Right atrium auricular region (tissue), 2 donors: ENCODE measurements at places on chromosomes 3 and 15. TPM values are rescaled to one million over a fixed set of nuclear protein-coding genes. Genes with fewer than 3 reads are reported as not detected.

- no peak for DNase-seq
Measured at GRCh38 chr15:88426304-88426703, 40.9 kb downstream of the MRPL46 start.

DNA sequence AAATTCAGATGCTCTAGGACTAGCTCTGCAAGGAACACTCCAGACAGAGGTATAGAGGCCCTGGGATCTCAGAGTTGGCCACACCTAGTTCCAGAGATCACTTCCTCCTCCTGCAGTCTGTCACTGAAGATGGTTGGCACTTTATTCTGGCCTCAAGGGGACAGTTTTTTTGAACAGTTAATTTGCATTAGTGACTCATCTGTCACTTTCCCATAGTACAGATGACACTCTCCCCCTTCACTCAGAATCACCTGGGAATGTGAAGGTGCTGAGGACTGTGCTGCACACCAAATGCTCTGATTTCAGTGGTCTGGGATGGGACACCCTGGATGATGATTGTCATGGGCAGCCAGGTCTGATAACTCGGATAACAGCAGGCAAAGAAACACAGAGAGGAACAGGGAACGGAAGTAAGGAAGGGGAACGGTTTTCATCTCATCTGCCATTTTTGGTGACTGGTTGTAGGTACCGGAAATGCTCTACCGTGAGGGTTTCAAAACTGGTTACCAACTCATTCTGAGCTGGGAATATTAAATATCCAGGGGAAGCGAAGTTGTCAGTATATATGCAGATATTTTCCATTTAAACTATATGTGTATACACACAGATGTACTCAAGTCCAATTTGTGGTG lies 232.5 kb upstream of the ST8SIA2 start:
- no peak for DNase-seq

DNA sequence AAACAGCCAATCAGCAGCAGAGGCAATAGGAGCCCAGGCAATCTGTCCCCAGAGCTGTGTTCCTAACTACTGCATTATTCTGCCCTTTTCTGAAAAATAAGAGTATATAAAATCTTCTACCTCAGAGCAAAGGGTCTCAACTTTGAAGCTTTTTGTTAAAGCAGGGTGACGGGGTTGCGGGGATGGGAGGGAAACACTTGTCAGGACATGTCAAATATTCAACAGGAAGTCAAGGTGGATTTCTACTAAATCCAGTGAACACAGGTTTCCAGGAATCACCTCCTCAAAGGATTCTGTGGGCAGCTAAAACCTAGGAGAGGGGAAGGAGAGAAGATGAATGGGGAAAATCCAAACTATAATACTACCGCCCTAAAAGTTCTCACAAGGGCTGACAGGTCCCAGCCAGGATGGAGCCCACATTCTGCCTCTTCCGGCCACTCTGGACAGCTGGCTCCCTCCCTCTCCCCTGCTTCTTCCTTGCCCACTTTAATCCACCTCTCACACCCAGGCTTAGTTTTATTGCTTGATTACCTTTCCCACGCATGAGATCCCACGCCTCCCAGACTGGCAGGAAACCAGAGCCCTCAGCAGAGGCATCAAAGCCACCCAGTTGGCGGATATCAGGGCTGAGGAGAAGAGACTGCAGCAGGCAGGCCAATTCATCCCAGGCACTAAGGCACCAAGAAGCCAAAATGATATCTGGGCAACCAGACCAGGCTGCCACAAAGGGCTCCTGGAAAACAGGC lies 77.2 kb downstream of the OSBPL10 start:
- DNase-seq, result no peak

GRCh38 chr3:123672429-123673146 lies 87.7 kb upstream of the HACD2 start:
- no peak for DNase-seq

GHRL gene
- total RNA-seq, result not detected

ERICH6 gene
- total RNA-seq, result not detected

GRCh38 chr3:20873235-20873634 lies 687.2 kb upstream of the SGO1 start:
- DNase-seq, result no peak

DNA sequence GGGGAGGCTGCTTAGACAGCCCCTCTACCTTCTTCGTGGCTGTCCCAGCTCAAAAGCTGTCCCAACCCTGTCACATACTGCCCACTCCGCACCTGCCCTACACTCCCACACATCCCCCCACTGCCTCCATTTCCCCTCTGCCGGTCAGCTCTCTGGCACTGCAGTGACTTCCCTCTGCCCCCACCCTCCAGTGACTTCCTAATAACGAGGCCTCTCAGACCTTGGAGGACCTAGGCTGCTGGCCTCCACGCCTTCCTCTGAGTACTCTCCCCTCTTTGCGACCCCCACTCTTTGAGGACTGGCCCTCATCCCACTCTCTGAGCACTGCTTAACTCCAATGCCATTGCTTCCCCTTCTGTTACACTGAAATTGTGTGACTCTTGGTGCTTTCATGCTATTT lies 45.3 kb downstream of the KY start:
- DNase-seq, result no peak

DNA sequence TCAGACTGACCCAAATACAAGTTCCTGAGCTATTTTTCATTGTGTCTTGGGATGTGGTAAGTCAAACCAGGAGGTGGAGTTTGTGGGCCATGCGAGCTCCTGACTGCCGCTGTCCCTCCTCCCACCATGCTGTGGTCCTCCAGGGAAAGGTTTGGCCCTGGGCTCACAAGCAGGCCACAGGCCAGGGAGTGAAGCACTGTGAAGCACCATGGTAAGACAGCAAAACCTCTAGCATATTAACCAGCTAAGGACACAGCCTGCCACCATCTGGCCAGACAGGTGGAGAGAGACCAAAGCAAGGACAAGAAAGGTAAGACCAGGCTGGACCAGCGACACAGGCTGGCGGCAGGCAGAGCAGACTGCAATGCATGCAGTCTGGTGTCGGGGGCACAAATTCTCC lies 15.3 kb downstream of the RAB43 start:
- DNase-seq, result no peak

SLCO2A1 gene
- total RNA-seq, result 15.1 TPM

- no peak for DNase-seq
Measured at GRCh38 chr3:59810606-59811005, 760.8 kb upstream of the CFAP20DC start.

DNA sequence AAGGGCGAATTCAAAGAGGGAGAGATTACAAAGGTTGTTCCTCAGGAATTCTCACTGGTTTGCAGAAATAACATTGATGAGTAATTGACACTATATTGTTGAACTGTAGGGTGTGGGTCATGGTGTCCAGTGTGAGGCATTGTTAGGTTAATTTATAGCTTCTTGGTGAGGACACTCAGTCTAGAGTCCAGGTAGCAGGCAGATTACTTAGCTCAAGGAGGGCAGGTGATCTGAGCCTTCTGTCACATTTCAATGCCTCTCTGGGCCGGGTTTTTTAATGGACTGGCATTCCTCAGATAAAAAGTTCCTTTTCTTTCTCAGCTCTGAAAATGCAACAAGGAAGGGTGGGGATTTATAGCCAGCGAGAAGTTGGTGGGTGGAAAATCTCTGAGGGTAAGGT lies 194.2 kb upstream of the PROK2 start:
- no peak for DNase-seq

GRCh38 chr3:69105320-69105719 lies 17.1 kb downstream of the LMOD3 start:
- DNase-seq, result no peak

ALDH1L1 gene
- total RNA-seq, result 24.0 TPM

DNA sequence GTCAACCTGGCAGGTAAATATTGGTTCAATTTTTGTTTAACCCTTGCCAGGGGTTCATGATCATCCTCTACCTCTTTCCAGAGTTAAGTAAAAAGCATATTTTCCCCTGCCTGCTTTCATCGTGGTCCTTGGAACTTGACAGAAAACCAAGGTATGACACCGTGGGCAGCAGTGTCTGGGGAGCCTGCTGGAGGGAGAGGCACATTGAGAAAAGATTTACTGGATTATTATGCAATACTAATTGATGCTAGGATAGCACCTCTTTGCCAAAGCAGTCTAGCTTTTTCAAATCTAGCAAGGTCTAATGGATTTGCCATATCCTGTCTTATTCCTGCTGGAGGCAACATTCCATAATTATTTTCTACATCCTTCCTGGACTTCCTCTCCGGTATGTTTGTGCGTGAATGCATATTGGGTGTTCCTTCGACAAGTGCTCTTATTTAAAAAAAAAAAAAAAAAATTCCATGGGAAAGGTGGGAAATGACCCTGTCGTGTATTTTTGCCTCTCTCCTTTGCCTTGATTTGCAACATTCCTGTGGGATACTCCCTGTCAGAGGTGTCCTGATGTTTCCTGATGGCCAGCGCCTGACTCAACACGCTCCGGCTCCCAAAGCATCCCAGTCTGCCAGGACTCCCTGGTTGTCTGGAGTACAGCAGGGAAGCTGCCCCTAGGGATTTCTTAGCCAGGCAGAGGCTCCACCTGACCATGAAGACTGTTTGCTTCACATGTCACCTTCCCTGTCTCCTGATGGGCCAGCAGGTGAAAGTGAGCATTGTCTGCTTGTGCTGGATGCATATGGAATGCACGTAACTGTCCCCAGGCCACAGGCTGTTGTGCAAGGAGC lies 6.3 kb downstream of the BHLHE40 start:
- DNase-seq, result no peak

GRCh38 chr3:123291404-123291803 lies 89.7 kb downstream of the SEC22A start:
- DNase-seq, result no peak

DNA sequence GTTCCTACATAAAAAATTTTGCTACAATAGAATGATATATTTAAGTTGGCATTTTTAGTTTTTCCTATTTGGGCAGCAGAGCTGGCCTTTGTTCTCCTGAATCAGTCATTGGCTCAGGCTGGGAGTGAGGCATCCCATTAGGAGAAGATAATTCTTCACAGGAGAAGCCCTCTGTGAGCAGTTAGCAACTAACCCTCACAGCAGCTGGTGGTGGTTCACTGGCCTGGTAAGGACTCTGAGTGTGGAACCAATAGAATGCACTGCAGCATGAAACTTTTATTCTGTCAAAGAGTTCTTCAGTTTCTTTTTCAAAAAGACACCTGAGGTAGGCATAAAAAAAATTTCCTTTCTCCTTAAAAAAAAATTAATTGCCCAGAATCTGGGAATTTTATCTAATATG lies 562.6 kb downstream of the ZNF385D start:
- no peak for DNase-seq

DNA sequence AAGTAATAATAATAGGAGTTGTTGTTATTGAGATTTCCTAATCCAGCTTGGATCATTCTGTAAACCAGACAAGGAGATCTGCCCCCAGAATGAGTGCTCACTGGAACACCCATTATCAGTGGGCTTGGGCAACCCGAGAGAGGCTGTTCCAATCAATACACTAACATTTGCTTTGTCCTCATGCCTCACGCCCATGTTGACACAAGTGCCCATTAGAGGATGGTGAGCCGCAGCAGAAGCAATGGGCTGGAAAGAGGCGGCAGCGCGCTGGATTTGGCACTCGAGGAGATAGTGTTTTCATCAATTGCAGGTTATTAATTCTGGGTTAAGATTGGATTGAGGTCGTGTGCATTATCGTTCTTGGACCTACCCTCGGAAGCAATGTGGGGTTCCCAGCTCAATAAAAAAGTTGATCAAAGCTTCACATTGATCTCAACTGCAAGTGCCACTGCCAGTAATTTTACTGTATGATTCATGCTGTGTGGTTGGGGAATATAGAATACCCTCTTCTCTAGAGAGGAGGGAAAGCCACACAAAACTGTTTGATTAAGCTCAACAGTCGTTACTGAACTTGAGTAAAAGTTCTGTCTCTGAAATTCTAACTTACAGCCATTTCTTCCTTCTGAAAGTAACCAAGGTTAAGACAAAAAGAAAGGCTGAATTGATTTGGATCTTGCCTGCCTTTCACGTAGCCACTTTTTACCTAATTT lies 15.7 kb downstream of the LYZL4 start:
- DNase-seq, result peak; percentile 48

RLBP1 gene
- total RNA-seq, result not detected

LPP gene
- total RNA-seq, result 117 TPM

- no peak for DNase-seq
Measured at GRCh38 chr15:65197337-65197645, 12.1 kb upstream of the CLPX start.

GRCh38 chr15:101018016-101018415 lies 98.9 kb downstream of the LRRK1 start:
- DNase-seq, result no peak

GRCh38 chr15:67199881-67200763 lies 54.3 kb downstream of the AAGAB start:
- DNase-seq, result no peak

DNA sequence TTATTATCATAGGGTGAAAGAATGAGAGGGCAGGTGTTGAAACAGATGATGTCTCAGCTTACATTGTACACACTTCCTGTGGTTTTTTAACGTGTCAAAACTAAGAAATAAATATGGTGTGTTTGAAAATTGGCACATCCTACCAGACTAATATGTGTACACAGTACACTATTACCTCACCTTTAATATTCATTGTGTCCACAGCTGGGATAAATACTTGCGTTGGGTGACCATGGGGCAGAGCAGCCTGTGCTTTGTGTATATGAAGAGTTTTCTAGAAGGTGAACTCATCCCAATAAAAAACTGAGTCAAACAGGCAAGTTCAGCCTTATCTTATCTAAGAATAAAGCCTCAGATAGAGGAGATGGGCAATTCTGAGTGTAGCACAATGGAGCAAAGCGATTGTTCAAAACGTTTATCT lies 17.3 kb downstream of the SUCNR1 start:
- DNase-seq, result no peak

SLC12A1 gene
- not detected for total RNA-seq

DNA sequence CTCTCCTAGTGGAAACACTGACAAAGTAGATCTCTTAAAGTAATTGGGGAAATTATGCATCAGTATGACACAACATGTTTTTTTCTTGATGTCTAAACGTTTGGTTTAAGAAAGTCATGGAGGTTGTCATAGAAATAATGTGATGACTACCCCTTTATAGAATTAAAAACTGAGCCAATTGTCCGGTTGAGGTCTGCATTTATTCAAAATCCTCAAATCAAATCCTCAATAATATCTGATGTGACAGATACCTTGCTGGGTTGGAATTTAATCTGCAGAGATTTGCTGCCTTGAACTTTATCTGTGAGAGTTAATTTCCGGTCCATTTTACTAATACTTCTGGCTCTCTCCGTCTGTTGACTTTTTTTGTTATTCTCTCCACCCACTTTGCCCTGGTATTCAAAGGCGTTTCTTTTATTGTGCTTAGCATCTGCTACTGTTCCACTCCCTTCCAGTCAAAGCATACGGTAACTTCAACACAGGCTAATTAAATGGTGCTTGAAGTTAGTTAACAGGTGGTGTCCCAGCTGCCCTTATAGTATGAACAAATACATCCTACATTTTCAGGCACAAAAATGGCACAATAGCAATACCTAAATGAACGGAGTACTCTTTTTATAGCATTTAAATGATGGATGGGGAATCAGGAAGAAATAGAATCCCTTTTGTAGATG lies 628.3 kb downstream of the ROBO1 start:
- DNase-seq, result no peak

GRCh38 chr3:54999159-54999558 lies 71.3 kb upstream of the LRTM1 start:
- DNase-seq, result no peak

DNA sequence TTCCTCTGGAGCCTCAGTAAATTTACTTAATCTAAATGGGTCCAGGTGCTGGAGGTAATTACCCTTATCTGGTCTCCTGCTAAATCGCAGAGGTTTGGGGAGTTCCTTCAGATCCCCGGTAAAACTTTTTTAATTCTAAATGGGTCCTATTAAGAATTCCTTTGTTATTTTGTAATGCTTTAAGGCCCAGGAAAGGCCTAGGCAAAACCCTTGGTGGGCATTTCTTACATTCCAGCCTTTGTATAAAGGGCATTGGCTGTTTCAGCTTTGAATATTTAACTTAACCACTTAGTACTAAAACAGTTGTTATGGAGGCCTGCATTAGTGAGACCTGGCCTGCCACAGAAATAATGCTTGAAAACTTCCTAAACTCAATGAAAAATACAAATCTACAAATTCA lies 14.9 kb upstream of the ZNF662 start:
- no peak for DNase-seq

ARPIN gene
- total RNA-seq, result 8.3 TPM
